ENCODE measurements at places on chromosomes 11 and 22.

DNA sequence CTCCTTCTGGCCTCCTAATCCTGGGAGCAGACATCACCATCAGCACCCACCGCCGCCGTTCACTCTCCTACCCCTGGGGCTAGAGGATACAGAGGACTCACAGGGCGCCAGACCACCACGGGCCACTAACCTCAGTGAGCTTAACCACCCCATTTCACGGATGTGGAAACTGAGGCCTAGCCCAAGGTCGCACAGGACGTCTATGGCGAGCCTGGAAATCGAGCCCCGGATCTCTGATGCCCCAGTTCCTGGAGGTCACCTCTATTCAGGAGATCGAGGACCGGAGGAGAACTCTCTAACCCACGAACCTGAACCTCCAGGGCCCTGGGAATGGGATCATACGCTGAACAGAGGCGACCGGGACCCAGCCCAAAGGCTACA lies 349 bp downstream of the TIMM10 start:
- no peak for DNase-seq

DNA sequence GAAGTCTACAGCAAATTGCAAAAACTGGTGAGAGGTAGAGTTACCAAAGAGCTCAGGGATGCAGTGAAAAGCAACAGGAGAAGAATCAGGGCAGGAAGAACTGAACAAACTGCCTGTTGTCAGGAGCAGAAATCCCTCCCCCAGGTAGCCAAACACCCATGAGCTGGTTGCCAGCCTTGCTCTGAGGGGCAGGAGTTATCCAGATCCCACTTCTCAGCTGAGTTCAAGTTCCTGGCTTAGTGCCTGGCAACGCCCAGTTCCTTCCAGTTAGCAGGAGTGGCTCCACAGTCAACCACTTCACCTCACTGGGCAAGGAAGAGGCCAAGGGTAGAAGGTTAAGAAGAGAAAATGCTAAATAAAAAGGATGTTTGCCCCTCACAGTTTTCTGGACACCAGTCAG lies 1.9 kb upstream of the MPZL2 start:
- no peak for DNase-seq

- DNase-seq, result no peak
These were observed 12.9 kb upstream of the CD3E start for GRCh38 chr11:118291477-118292135.

DNA sequence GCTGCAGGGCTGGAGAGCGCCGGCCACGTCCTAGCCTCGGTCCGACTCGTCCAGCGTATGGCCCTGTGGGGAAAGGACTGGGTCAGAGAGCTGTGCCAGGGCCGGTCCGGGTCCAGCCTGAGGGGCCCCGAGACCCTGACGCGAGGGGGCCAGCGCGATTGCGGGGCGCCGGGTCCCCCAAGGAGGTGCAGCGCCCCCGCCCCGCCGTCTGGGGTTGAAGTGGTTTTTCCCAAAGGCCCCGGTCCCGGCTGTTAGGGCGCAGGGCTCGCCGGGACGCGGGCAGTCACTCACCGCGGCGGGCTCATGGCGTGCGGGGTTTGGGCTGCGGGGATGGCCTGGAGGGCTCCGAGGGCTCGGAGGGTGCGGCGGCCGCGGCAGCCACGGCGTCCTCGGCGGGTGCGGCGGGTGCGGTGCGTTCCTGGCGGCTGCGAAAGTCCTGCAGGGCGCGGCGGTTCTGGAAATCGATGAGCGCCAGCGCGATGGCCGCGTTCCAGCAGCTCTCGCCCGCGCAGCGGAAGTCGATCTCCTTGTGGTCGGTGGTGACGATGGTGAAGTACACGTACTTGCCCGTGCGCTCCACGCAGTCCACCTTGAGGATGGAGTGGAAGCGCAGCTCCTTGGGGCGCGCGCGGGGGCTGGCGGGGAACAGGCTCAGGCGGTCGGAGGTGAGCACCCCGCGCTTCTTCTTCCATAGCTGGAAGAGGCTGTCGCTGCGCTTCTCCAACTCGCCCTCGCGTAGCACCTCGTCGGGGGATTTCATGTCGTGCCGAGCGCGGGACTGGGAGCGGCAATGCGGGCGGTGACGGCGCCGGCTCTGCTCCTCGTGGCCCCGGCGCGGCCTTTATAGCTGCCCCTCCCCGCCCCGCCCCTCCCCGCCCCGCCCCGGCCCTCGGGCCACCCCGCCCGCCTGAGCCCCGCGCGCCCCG lies at the start of gene PHLDA2:
Gene PHLDA2, minus strand, starts transcription at position 816 of the 926 bp plus-strand sequence. Its CDS starts 56 bp downstream, at position 760.
- no peak for DNase-seq

GRCh38 chr22:26700886-26701285 lies 43.5 kb downstream of the MIAT start:
- no peak for DNase-seq

DNA sequence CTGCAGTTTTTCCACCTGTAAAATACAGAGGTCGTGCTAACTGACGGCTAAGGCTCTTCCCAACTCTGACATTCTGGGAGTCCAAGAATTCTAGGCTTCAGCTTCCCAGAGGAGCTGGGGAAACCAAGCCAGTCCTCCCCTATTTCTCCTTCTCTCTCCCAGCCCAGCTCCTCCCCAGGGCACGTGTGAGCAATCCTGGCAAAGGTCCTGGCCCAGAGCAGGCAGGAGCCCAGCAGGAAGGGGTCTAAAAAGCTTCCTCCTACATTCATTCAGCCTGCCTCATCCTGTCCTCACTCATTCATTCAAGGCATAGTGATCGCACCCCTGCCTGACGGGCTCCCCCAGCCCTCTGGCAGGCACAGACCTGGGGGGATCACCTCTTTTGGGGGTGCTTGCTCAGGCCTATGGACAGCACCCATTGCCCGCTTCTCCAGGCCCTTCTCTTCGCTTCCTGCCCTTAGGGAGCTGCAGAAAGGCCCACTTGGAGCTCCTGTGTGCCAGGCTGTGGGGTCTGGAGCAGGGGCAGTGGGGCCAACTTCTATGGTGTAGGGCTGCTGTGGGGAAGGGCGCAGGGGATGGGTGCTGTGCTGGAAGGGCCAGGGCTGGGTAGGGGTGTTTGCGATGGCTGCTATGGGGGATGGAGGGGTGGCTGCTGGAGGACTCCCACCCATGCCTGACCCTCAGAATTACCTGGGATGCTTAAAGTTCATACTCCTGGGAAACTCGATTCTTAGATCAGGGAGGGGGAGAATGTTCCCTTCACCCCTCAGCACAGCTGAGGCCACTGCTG lies 9.8 kb downstream of the KCNC1 start:
- no peak for DNase-seq

GRCh38 chr11:97079244-97079643 lies 689.4 kb downstream of the JRKL start:
- no peak for DNase-seq

DNA sequence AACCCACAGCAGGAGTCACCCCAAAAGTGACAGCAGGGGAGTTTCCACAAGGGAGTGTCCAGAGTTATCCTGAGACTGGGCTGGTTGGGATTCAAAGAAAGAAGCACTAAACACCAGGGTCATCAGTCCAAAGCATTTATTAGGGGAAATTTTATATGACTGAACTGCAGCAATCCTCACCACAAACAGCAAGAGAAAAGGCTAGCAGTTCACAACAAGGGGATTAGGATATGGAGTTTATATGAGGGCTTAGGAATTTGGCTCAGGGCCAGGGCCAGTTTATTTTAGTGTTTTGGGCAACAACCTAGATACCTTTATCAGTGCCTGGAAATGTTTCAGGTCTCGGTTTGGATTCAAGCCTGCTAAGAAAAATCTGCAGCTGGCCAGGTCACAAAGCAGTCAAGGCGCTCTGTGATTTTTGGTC lies 4.6 kb upstream of the TMEM126A start:
- no peak for DNase-seq

DNA sequence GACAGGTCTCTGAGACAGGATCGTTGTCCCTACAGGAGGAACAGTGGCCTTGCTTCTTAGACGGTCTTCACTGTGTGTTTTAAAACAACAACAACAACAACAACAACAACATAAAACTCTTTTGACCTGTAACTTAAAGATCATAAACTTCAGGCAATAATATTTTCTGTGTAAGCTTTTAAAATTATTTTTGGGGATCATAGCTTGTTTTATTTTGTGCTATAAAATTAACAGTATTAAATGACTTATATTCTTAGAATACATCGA lies 13.8 kb upstream of the AIFM3 start:
- no peak for DNase-seq

- DNase-seq, result no peak
These were observed 678.7 kb downstream of the BRD1 start for GRCh38 chr22:49148895-49149418.

DNA sequence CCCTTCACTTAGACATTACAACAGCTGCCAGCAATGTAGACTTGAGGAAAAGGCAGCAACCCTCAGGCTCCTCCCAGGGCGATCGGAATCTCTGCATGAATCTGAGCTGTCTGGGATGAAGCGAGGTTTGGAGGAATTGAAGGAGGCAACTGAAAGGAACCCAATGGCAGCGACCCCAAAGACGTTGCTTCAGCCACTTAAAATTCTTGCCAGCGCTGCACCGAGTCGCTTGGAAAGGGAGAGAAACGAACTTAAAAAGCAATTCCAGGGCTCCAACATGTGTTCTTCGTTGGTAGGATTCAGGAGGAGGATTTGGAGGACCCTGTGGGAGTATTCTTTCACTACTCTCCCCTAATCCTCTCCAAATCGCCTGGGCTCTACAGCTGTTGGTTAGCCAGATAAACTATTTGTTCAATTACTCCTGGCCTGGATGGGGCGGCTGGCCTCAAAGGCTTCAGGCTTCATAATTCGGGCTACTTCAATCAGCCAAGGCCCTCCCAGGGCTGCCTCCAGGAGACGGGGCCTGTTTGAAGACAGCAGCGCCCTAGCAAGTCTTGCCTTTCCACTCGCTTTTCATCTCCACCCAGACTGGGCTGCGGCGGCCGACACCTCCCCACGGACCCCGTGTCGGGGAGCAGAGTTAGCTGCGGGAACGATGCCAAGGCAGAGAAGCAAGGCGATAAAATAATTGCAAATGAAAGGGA lies 72.4 kb upstream of the TMEM45B start:
- DNase-seq, result no peak

DNA sequence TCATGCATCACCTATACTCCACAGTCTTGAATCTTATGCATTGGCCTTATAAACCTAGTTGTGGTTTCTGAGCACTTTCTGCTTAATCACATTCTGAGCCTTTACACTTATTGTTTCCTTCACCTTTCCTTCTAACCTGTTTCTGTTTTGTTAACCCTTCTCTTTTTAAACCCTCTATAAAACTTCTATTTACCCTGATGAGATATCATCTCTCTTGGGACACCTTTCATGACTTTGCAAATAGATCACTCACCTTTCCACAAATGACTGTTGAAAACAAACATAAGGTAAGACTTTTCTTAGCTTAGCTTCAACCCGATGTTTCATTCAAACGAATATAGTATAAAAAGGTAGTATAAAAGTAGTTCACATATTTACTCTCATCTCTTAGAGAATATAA lies 483.6 kb downstream of the FAM181B start:
- no peak for DNase-seq

GRCh38 chr11:90428836-90429235 lies 206.0 kb upstream of the CHORDC1 start:
- no peak for DNase-seq

DNA sequence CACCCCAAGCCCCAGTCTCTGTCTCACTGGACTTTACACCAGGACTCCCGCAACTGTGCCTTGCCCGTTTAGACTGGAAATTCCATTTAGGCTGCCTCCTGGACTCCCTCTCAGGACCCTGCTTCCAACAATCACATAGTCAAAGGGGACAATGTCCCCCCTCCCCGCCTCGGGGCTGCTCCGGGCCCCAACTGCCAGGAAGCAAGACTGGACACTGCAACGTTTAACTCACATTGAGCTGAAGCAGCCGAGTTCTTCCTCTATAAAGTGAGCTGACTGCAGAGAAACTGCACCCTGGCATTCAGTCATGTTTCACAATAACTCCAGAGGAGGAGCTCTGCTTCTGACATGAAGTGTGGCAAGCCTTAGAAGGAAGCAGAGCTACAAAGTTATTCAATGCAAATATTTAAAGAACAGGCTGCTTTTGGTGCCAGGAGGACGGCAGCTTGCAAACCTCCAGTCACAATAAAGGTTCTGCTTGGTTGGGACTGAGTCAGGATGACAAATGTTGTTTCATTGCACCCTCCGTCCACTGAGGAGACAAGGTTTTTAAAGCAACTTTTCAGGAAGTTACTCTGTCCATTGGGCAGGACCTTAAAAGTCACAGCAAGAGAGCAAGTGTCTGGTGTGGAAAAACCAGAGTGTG lies 19.9 kb downstream of the PACSIN2 start:
- no peak for DNase-seq

- DNase-seq, result no peak
These were observed 14.7 kb downstream of the CSNK2A3 start for GRCh38 chr11:11338304-11338703.

DNA sequence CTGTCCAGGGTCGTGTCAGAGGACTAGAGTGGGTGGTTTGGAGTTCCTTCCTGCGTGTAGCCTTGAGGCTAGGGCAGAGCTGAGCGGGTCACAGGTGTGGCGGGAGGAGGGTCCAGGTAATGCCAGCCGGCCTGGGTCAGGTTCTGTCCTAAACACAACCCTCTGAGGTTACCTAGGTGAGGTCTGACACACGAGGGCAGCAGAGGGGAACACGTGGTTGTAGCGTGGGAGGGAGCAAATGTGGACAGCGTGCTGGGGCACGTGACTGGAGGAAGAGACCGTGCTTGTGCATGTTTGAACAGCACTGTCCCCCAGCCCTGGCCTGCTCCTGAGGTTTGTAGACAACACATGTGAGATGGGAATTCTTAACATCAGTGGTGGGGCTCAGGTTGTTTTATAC lies 13.1 kb downstream of the MOV10L1 start:
- no peak for DNase-seq

DNA sequence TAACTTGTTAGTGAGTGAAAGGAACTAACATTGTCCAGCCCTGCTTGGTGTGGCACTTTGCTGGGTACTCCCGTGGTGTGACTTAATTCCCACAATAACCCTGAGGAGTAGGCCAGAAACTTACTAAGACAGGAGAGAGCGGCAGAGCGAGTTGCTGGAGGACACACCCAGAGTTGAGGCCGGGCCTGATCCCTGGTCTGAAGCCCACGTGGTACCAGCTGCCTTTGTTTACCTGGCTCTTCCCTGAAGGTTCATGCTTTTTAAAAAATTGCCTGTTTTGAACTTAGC lies 594 bp downstream of the MPST start:
- no peak for DNase-seq

GRCh38 chr11:94770563-94771120 lies 2.5 kb downstream of the AMOTL1 start:
- no peak for DNase-seq

- no peak for DNase-seq
These were observed 1434.7 kb downstream of the BRD1 start for GRCh38 chr22:48393041-48393370.

DNA sequence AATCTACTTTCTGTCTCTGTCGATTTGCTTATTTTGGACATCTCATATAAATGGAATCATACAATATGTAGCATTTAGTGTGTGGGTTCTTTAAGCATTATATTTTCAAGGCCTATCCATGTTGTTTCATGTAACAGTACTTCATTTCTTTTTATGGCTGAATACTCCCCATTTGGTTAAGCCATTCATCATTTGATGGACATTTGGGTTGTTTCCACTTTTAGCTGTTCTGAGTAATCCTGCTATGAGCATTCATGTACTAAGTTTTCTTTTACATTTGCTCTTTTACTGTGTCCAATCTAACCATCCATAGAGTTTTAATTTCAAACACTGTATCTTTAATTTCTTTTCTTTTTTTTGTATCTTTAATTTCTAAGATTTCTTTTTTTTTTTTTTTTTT lies 55.6 kb upstream of the SPTBN2 start:
- DNase-seq, result no peak

- no peak for DNase-seq
These were observed 164.4 kb downstream of the BRD1 start for GRCh38 chr22:49663311-49663711.
